ENCODE measurements at places on chromosomes 2 and 18. TPM values are rescaled to one million over a fixed set of nuclear protein-coding genes. Genes with fewer than 3 reads are reported as not detected.

DNA sequence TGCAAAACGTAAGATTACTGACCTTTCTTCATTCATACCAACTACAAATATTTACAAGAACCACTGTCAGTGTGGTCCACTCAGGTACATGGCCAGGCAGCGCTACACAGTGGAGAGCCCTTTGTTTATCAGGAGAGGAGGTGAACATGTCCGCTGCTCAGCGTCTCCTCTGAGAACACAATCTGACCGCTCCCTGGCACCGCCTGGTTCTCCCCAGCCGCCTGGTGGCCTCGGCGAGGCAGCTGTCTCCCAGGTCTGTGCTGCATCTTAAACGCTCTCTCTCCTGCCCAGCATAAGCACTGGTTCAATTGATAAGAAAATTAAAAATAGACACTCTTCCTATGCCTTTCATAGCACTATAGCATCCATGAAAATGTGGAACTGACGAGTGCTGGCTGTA is 146.8 kb upstream of the PXDN start:
- H3K27me3 ChIP-seq: peaks cover 9% of the 10 kb centered on the region
- DNase-seq: no peak

DNA sequence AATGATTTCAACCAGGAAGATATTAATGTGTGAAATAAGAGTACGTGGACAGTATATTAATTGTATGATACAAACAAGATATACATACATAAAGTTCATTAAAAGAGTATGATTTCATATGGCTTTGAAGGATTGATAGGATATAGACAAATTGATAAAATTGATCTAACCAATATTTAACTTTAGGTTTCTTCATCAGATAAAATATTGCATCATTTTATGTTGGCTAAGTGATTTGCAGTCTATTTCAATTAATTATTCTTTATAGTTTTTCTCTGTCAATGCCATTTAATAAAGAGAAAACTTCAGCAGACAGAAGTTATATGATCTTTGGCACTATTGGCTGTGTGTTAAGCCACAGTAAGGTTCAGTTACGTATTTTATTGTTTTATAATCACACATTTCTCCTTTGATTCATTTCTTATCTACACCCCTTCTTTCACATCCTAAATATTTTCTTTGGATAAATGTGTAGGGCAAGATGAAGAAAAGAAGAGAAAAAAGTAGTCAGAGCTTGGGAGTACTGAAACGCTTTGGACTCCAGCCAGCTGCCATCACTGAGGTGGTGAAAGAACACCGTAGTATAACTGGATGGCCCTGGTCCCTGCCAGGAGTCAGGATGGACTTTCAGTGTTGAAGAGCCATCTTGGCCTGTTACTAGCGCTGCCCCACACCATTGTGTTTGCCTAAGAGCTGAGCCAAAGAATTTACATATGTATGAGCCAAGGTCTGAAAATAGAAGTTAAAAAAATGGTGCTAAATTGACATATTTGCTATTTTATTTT is 9.8 kb upstream of the CPS1 start:
- no peak overlapping the region for H3K27ac ChIP-seq
- H3K36me3 ChIP-seq: no peaks in the 10 kb centered on the region
- no peaks in the 10 kb centered on the region for H3K27me3 ChIP-seq
- no peak overlapping the region for H3K4me3 ChIP-seq
- H3K4me1 ChIP-seq: no peaks in the 10 kb centered on the region
- no peak for DNase-seq

DNA sequence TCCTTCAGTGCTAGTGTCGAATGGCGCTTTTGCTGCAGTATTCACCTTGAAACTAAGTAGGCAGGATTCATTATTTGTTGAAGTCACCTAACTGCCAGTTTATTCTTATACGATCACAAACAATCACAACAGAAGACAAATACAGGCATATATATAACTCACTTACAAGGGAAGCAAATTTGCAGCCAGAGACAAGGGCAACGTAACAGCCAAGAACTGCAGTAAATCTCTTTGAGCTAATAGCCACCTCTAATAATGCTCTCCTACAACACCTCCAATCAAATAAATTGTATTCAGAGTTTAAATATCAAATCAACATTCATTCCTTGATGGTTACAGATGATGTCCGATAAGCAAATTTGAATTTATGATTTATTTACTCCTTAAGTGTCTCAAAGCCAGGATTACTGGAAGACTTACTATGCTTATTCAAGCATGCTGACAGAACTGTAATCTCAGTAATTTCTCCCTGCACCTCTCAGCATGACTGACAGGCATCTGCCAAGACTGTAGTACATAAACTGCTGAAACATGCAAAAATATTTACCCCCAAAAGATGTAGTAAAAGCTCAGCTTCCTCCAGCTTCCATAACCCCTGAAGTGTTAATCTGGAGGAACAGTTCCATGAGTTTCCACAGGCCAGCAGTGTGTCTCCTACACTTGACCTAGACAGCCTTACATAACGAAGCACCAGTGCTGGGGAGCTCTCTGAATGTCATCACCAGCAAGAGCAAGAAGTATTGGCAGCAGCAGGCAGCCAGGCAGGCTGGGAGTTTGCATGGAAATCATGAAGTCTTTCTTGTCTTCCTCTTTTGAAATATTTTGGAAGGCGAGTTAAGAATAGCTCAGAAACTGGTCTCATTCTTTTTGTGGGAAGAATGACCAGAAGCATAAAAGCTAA is 20.9 kb upstream of the SCN1A start:
- H3K27ac ChIP-seq: no peak overlapping the region
- DNase-seq: no peak
- H3K4me3 ChIP-seq: no peak overlapping the region

GRCh38 chr2:108776475-108776874 is 10.1 kb upstream of the CCDC138 start:
- no peaks in the 10 kb centered on the region for H3K4me1 ChIP-seq
- H3K4me3 ChIP-seq: no peak overlapping the region
- peaks cover 40% of the 10 kb centered on the region for H3K36me3 ChIP-seq
- no peak for DNase-seq

Gene MDH1B
- 0.85 TPM for total RNA-seq

Measured in Panc1 (cell line).